Stimulated activated naive B cell treated with anti-CD40 and anti-IgM and Interleukin-4, amounts not matched to agents 10 μg/mL and 1 μg/mL and 100 μg/mL, for 72 hours (primary cell): ENCODE measurements at places on chromosomes 3 and 15.

DNA sequence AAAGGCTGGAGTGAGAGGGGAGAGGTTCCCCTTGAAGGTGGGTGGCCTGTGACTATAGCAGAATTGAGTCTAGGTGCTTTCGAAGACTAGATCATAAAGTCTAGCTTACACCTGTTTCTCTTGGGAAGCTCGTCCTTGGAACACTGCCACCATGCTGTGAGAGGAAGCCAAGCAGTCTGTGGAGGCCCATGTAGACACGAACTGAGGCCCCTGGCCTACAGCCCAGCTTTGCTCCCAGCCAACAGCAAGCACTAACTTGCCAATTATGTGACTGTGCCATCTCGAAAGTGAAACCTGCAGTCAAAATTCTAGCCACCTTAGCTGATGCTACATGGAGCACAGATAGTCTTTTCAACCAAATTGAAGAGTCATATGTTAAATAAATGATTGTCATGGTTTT is 190.5 kb upstream of the NECTIN3 start:
- DNase-seq, result no peak

GRCh38 chr15:52523192-52523591 is 5.5 kb downstream of the MYO5A start:
- no peak for DNase-seq

- DNase-seq, result no peak
Measured at GRCh38 chr15:56484287-56484686, 19.4 kb upstream of the MNS1 start.

GRCh38 chr3:52712291-52713212 is 6.6 kb downstream of the SPCS1 start:
- no peak for DNase-seq

DNA sequence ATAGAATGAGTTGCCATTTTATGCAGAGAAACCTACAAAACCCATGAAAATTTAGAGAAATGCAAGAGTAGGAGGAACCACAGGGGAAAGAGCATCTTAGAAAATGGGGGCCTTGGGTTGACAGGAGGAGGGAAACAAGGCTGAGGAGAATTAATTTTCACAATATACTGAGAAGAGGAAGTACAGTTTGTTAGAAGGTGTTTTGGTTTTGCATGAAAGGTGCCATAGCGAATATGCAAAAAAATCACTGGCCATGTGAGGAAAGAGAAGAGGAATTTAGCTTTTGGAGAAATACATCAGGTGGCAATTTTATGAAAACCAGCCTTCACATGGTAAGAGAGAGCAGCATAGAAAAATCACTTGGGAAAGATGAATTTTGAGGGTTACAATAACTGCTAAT is 413.9 kb upstream of the C2CD4B start:
- no peak for DNase-seq

DNA sequence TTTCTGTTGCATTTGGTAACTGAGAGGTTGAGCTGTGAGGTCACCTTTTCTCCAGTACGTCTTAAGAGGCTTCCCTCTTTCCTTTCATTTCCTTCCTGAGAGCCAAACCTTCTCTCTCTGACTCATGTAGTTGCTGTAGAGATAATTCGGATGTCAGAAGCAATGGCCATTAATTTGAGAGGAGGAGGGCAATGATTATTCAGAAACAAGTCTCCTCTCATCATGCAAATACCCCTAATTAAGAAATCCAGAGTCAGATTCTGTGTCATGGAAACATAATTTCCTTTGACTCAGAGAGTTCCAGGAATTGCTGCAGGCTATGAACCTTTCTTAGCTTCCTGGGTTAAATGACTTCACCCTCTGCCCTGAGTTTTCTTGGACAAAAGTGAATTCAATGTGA is 59.0 kb upstream of the GSK3B start:
- DNase-seq, result no peak

- DNase-seq, result no peak
Measured at GRCh38 chr3:181486141-181486885, 225.4 kb upstream of the SOX2 start.

DNA sequence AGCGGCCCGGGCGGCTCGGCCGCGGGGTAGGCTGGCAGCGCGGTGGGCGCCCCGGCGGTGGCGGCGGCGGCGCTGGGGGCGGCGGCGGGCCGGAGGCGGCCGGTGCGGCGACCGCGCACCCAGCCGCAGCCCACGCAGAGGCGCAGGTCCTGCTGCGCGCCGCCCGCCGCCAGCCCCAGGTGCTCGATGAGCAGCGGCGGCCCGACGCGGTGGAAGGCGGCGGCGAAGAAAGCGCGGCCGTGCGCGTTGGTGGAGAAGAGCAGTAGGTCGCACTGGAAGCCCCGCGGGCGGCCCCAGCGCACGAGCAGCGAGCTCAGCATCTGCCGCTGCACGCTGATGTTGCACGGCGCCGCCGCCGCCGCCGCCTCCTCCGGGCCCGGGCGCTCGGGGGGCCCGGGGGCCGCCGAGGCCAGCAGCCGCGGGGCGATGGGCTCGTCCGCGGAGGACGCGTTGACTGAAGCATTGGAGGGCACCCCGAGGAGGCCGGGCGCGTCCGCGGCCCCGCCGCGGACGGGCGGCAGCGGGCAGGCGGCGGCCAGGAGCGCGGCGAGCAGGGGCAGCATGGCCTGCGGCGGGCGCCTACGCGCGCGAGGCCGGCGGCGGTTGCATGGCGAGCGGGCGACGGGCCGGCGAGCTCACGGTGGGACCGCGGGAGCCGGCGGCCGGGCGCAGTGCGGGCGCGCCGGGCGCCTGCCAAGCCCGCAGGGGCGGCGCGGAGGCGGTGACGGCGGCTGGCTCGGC is 452 bp downstream of the TMEM158 start:
- peak; percentile 4 for DNase-seq

- DNase-seq, result no peak
Measured at GRCh38 chr3:11913316-11913715, 66.6 kb upstream of the TAMM41 start.

DNA sequence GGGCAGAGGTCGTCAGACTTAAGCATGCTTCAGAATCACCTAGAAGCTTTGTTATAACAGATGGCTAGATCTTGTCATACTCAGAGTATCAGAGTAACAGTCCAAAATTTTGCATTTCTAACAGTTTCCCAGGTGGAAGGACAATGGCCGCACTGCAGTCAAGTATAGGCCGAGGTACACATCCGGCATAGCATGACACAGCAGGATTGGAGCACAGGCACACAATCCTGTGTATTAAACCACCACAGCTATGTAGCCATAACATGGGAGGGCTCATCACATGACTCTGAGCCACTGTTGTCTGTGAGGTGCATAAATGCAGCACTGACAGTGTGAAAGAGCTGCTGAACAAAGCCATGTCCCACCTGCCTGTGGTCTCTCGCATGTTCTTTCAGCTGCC is 85.7 kb upstream of the RNF7 start:
- no peak for DNase-seq

- no peak for DNase-seq
Measured at GRCh38 chr3:116716490-116716889, 6.9 kb downstream of the TUSC7 start.

DNA sequence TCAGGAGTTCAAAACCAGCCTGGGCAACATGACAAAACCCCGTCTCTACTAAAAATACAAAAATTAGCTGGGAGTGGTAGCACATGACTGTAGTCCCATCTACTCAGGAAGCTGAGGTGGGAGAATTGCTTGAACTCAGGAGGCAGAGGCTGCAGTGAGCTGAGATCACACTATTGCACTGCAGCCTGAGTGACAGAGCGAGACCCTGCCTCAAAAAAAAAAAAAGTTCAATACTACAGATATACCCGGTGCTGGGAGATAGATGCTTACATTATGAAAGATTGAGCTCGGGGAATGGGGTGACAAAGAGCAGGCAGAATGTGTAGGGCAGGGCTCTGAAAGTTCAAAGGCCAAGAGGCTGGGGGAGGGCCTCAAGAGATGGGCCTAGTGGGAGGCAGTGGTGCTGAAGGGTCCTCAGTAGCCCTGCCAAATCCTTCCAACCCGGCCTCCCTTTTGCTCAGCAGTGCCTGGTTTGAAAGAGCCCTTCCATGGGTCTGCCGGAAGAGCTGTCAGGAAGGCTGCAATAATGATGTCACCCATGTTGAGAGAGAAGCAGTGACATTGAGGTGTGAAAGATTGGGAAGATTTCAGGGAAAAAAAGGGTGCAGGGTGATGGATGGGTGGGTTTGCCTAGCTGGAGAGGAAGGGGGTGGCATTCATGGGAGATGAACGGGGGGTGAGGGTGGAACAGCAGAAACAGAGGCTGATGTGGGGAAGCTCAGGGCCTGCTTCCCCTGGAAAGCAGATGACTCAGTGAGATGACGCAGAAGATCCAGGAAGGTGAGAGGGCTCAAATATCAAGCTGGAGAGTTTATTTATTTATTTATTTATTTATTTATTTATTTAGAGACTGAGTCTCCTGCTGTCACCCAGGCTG is 20.0 kb upstream of the IREB2 start:
- DNase-seq, result no peak

DNA sequence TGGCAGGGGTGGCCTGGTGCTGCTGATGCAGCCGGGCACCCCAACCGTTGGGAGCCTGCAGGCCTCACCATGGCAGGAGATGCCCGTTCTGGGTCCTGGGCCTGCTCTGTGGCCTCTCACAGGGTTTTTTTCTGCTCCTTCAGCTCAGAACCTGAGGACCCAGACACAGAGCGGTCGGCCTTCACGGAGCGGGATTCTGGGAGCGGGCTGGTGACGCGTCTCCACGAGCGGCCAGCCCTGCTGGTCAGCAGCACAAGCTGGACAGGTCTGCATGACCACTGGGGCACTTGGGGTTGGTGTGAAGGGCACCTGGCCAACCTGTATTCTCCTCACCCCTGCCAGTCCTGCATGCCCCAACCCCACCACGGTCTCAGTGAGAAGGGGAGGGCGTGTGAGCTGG is 10.3 kb downstream of the ALG1L2 start:
- no peak for DNase-seq

- no peak for DNase-seq
Measured at GRCh38 chr3:30007668-30008067, 598.7 kb upstream of the TGFBR2 start.

DNA sequence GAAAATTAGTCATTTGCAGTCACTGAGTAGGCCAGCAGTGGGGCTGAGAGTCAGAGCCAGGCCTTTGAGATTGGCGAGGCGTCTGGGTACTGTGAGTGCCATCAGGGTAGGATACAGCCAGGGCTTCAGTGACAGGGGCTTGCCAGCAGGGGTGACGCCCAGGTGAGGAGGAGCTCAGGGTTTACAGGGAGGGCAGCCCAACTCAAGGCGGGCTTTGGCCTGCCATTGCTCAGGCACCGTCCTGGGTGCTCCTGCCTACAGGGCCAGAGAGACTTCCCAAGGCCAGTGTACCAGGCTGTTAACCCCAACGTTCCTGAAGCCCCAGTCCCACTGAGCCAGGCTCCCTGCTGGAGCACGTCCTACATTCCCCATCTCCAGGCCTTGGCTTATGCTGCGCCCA is 152.0 kb downstream of the FBLN2 start:
- no peak for DNase-seq

DNA sequence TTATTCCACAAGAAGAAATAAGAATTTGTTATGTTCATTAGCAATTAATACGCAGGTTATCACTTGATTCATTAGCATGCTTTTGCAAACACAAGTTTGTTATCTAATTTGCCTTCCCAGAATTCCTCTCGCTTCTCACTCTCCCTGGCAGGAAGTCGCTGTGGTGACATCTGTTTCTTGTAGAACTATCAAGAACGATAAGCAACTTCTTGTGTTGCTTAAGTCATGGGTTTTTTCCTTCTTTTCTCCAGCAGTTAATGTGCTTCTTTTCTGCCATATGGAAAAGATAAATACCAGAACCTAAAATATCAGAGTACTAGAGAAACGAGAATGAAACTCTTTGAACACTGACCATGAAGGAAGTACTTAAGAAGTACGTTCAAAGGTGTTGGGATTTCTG is 99.8 kb upstream of the CHMP2B start:
- DNase-seq, result no peak

GRCh38 chr3:148697306-148698189 is at the start of gene AGTR1:
Gene AGTR1, plus strand, starts transcription at chr3:148697903. Its CDS starts 43,133 bp downstream, at chr3:148741036.
- DNase-seq, result no peak

DNA sequence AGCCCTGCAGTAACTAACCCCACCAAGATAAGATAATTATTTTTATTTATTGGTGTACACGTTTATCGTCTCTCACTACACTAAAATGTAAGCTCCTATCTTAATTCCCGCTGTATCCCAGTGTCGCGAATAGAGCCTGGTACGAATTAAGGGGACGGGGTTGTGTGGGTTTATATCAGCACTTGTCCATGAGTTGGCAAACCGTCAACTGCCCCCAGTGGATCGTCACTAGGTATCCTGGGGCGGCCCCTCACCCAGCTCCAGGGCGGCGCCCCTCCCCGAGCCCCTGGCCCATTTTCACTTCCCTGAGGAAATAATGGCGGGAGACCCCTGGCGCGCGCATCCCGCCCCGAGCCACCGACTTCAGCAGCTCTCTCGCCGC is 465 bp downstream of the RUVBL1 start:
- no peak for DNase-seq

DNA sequence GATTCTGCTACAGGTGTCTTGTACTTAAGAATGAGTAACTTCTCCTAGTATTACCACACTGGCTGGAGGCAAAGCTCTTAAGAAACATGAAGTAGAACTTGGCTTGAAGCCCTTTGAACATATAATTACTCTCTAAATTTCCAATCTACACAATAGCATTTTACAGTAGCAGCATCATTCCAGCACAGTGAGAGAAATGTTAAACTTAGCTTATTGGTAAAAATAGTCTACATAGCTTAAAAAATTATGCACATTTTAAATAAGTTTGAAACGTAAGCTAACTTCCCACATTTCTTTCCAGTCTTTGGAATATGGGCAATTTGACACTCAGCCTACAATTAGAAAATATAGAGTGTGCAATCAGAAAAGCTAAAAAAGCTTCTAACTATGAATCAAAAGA is 32.8 kb upstream of the TOP2B start:
- no peak for DNase-seq

- DNase-seq, result no peak
Measured at GRCh38 chr3:13099707-13100106, 26.5 kb upstream of the IQSEC1 start.

GRCh38 chr15:75224281-75224680 is 22.6 kb downstream of the C15orf39 start:
- DNase-seq, result no peak

GRCh38 chr3:175432376-175433025 is 573.4 kb downstream of the NAALADL2 start:
- no peak for DNase-seq

- DNase-seq, result no peak
Measured at GRCh38 chr3:105851582-105851981, 17.2 kb downstream of the CBLB start.

GRCh38 chr3:53996141-53996874 is 104.6 kb upstream of the SELENOK start:
- DNase-seq, result no peak

- no peak for DNase-seq
Measured at GRCh38 chr3:61563313-61564271, 2.2 kb downstream of the PTPRG start.

- no peak for DNase-seq
Measured at GRCh38 chr3:139945942-139946341, 11.0 kb downstream of the CLSTN2 start.

DNA sequence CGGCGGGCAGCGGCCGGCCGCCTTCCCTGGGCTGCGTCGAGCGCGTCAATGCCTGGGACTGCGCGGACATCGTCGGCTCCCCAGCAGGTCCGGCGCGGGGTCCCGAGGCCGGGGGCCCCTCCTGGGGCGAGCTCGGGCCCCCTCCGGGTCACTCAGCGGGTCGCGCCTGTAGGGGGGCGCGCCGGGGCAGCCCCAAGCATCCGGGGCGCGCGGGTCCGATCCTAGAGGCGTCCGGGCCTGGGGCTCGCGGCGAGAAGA is 725 bp downstream of the TLE3 start:
- DNase-seq, result no peak

- no peak for DNase-seq
Measured at GRCh38 chr3:30113906-30114305, 492.5 kb upstream of the TGFBR2 start.
